Vagina (tissue), 2 donors: ENCODE measurements at places on chromosomes 13 and 19.

DNA sequence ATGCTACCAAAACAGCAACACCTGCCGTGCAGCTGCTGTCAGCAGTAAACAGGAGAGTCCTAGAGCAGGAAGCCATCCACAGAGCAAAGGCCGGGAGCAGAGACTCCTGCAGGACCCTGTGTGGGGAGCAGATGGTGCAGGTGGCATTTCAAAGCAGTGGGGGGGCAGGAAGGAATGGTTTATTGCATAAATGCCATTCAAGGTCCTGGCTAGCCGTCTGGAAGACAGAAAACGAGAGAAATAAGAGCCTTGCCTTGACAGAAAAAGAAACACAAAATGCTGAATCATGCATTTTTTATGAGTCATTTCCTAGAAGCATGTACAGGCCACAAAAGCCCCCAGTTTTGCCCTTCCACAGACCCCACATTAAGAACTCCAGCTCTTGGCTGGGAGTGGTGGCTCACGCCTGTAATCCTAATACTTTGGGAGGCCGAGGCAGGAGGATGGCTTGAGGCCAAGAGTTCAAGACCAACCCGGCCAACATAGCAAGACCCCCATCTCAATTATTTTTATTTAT lies 5.4 kb downstream of the RSPH6A start:
- DNase-seq = no peak

- DNase-seq = no peak
These were observed 616 bp downstream of the CDX2 start for GRCh38 chr13:27968316-27969081.

DNA sequence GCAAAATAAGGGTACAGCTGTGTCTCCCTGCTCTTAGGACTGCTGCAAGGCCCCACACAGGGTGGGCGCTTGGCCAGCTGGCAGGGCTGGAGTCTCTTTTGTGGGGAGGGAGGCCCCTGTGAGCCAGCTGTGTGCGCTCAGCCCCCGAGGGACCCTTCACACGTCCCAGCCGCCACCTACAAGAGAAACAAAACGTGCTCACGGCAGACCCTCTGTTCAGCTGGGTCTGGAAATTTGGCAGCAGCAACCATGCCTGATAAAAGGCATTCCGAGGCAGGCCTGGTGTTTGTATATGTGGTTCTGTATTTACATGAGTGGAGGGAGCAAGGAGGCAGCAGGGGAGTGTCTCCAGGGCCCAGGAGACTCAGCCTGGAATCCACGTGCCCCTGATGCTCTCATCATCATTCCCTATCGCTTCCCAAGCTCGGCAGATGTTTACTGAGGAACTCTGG lies 49.7 kb downstream of the CRTC1 start:
- DNase-seq = no peak

DNA sequence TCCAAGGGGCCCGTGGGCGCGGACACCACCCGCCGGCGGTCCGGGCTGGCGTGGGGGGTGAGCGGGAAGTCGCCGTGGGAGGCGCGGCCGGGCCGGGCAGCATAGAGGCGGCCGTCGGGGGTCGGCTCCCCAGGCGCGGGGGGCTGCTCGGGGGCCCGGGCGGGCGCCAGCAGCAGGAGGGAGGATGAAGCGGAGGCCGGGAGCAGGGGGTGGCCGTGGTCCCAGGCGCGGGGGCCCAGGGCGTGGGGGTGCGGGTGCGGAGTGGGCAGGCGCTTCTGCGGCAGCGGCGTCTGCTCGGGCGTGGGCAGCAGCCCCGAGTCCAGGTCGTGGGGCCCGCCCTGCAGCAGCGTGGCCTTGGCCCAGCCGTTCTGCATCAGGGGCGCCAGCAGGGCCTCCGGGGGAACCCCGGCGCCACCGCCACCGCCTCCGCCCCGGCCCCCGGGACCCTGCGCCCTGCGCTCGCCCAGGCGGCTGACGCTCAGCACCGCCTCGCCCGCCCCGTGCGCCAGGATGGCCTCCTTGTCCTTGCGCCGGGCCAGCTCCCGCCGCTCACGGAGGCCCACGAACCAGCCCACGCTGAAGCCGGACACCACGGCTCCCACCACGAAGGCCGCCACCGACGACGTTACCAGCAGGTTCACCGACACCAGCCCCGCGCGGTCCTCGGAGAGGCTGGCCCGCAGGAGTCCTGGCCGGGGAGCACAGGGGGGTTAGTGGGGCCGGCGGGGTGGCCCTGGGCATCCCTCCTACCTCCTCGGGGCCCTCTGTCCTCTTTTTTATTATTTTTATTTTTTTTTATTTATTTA lies 4.2 kb upstream of the LRG1 start:
- no peak for DNase-seq

DNA sequence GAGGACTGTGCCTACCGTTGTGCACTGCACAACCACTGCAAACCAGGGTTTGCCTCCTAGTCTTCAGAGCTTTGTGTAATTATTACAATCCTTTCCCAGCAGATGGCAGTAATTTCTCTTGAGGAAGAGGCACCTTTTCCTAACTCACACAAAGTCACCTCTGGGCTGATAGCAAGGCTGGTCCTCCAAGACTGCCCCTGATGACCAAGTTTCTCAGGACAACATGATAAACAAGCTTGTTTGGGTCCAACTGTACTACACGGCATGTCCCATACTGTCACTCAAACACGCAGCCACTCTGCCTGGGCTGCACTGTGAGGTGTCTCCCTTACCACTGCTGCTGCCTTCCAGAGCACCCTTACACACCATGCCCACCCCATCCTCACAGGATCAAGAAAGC lies 39.3 kb downstream of the RFXAP start:
- DNase-seq = no peak

DNA sequence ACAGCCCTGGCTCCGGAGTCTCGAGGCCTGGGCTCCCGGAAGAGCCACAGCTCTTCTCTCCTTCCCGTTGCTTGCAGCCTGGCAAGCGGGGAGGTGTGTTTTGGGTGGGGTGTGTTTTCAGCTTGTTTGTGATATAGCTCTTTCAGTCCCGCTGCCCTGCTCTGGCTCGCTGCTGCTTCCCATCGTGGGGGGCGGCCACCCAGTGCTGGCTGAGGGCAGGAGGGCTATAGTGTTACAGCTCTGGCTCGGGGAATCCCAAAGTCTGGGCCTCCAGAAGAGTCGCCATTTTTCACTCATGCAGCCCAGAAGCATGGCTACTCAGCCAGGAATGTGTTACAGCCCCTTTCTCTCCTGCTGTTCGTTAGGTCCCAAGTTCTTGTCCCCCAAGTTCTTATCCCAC lies 2.2 kb upstream of the ZNF256 start:
- no peak for DNase-seq

DNA sequence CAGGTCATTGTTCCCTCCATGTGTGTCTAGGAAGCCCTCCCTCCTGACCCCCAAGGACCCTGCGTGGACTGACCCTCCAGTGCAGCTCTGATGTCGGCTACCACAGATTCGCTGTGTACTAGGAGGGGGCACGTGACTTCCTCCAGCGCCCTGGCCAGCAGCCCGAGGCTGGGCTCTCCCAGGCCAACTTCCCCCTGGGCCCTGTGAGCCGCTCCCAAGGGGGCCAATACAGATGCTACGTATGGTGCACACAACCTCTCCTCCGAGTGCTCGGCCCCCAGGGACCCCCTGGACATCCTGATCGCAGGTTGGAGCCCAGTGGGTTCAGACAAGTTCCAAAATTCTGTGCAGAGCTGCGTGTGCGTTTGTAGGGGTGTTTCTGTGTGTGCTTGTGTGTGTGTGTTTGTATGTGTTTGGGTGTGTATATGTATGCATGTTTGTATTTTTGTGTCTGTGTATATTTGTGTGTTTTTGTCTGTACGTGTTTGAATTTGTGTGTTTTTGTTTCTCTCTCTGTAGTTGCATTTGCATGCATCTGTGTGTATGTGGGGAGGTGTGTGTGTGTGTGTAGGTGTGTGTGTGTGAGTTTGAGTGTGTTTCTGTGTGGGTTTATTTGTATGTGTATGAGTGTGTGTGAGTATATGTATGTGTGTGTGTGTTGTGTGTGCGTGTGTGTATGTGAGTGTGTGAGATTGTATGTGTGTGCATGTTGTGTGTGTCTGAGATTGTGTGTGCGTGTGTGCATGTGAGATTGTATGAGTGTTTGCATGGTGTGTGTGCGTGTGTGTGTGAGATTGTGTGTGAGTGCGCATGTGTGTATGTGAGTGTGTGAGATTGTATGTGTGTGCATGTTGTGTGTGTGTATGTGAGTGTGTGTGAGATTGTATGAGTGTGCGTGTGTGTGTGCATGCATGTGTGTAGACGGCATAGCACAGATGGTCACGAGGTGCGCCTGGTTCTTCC lies 21.4 kb upstream of the LILRA2 start:
- DNase-seq = no peak

- DNase-seq = no peak
These were observed 34.1 kb upstream of the ZNF536 start for GRCh38 chr19:30338041-30338456.

DNA sequence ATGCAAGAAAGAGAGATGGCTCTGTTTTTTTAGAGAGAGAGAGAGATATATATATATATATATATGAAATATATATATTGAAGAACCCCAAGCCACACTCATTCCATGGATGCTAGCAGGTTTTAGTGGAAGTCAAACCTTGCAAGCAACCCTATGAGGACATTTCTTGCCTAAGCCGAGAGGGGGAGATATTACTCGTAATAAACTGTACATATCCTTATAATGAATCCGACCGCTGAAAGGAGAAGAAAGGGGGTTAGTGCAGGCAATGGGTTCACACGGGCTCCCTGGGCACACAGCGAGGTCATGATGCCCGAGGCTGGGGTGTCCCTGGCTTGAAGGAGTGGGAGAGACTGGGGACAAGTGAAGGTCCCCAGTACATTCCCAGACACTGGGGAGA lies 78.3 kb downstream of the IER2 start:
- no peak for DNase-seq

DNA sequence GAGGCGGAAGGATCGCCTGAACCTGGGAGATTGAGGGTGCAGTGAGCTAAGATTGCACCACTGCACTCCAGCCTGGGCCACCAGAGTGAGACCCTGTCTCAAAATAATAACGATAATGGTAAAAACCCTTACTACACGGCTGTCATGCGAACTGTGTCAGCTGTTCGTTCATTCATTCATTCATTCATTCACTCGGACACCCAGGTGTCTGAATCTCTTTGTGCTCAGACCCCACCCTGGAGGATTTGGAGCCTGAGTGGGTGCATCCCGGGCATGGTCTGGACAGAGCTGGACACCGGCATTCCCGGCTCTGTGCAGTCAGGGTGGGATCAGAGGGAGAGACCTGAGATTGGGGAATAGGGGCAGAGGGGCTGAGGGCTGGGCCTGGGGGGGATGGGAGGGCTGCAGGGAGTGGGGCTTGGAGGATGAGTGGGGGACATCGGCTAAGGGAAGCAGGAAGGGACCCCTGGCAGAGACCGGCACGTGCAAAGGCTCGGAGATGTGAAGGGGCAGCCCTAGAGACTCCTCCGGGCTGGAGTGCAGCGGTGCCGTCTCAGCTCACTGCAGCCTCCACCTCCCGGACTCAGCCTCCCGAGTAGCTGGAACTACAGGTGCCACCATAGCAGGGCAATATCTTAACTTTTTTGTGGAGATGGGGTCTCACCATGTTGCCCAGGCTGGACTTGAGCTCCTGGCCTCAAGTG lies 31.6 kb upstream of the TCF3 start:
- no peak for DNase-seq

- no peak for DNase-seq
These were observed 40.5 kb downstream of the GATAD2A start for GRCh38 chr19:19445911-19446361.

- no peak for DNase-seq
These were observed 62.1 kb downstream of the ING1 start for GRCh38 chr13:110775576-110775975.

GRCh38 chr13:99199541-99200431 lies 868 bp upstream of the UBAC2 start:
- no peak for DNase-seq

GRCh38 chr19:56403261-56403660 lies 871 bp upstream of the ZNF583 start:
- DNase-seq = no peak

DNA sequence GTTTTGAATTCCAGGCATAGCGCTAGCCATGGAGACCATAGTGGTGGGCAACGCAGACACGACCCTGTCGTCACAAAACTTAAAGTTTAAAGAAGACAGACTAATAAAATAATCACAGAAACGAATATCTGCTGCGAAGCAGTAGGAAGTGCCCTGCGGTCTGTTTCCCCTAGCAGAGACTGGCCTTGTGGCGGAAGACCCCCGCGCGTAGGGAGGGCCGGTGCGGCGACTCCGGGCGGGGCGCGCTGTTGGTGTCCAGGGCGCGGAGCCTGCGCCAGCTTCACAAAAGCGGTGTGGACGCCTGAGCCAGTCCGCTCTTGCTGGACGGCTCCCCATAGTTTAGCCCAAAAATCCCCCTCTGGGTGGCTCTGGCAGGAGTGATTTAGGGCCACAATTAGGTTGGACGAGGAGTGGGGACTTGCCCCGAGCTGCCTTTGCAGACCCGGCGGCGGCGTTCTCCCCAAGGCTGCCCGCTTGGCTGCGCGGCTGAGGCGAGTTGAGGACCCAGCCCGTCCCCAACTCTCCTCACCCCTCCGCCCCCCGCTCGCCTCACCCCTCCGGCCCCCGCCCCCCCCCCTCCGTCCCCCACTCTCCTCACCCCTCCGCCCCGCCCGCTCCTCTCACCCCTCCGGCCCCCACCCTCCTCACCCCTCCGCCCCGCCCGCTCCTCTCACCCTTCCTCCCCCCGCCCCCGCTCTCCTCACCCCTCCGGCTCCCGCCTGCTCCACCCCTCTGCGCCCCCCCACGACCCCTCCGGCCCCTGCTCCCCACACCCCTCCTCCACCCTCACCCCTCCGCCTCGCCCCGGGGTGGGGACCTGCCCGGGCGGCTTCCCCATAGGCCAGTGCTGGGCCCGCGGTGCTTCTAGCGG lies 14.2 kb upstream of the LATS2 start:
- DNase-seq = no peak

DNA sequence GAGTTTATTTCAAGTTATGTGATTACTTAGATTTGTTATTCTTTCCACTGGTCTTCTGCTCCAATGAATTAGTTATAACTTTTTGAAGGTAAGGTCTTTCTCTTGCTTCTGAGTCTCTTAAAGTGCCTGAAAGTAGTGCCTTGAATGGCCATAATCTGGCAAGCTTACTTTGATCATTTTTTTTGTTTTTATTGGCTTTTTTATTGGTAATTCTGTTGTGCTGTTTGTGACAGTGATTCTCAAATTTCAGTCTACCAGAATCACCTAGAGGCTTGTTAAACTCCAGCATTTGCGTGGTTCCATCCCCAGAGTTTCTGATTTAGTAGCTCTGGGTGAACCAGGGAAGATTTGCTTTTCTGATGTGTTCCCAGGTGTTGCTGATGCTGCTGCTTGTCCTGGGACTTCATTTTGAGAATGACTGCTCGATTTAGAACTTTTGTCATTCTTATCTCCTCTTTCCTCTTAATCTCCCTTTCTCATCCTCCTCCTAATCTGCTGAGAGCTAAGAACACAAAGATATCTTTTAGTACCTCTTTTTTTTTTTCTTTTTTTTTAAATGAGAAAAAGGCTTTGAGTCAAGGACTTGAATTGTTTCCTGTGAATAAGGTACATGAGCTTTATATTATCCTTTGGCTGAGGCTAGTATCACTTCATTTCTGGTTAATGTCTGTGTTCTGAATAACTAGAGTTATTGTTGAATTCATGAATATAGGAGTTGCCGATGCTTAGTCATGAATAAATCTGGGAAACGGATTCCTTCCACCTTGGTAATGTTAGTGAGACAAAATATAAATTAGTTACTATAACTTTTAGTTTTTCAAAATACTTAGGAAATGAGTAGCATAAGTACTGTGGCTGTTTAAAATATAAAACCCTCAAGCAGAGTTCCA lies 91.4 kb downstream of the PAN3 start:
- DNase-seq = no peak

GRCh38 chr13:27797228-27797624 lies 4.9 kb downstream of the GSX1 start:
- DNase-seq = no peak
